ENCODE measurements at places on chromosomes 4 and X. TPM values are rescaled to one million over a fixed set of nuclear protein-coding genes. Genes with fewer than 3 reads are reported as not detected.

DNA sequence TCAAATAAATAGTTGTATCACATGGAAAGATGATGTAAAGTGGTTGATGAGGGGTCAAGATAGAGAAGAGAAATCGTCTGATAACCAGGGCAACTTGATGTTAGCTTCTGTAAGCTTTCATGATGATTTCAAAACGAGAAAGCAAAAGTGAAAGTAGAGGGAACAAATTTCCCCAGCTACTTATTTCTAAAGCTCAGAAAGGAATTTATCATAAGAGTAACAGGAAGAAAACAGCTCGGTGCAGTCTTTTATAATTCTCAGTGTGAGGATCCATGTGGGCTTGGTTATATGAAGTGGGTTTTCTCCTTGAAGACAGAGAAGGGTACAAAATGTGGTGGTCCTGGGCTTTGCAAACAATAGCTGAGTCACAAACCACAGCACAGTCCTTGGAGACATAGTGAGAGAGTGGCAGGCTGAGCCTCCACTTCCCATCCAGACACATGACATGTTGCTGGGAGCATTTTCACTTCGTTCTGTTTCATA lies 32.1 kb upstream of the GLRA2 start:
- DNase-seq, result no peak

GRCh38 chrX:86137071-86137470 lies 11.2 kb upstream of the DACH2 start:
- no peak for DNase-seq

The EIF2S3 gene
- total RNA-seq, result 66.8 TPM

- peak; percentile 68 for DNase-seq
These were observed 2.5 kb upstream of the BRWD3 start for GRCh38 chrX:80812176-80812575.

DNA sequence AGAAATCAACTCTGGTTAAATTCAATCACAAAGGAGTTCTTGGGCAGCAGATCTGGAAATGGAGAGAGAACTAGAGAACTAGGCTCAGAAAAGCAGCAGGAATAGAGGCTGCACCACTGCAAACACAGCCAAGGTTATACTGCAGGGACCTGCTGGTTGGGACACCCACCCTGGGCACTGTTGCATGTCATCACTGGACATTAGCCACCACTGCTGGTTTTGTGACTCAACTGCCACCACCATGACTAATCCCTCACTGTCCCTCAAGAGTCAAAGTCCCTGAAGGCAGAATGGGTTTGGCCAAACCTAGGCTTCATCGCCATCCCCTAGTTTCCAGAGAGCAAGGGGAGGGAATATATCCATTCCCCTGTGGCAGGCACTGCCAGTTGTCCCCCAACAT lies 38.1 kb upstream of the IRAK1 start:
- no peak for DNase-seq

- DNase-seq, result no peak
These were observed 129.6 kb upstream of the QRFPR start for GRCh38 chr4:121510341-121510874.

DNA sequence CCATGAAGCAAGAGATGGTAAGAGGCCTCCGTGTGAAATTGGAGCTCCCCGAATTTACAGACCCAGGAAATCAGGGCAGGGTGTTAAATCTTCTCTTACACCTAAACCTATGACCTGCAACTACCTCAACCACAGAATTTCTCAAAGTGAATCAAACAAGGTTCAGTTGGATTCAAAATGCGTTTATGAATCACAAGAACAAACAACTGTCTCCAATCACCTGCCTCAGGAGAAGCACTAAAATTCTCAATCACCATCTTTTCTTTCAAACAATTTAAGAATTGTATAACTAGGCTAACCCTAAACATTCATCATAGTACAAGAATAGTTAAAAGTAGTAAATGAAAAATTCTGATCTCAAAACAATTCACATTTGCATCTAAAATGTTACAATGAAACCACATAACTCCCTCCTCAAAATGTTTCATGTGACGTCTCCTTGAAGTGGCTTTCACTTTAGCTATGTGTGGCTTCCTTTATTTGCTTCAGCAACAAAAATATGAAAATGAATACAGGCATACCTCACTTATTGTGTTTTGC lies 19.2 kb downstream of the PPP3CA start:
- DNase-seq, result no peak

GRCh38 chr4:149914119-149915115 lies 98.8 kb upstream of the IQCM start:
- DNase-seq, result no peak

The ETDA gene
- total RNA-seq, result not detected

The MAGEC2 gene
- total RNA-seq, result not detected

- no peak for DNase-seq
These were observed 409.3 kb upstream of the NWD2 start for GRCh38 chr4:36835246-36835645.

DNA sequence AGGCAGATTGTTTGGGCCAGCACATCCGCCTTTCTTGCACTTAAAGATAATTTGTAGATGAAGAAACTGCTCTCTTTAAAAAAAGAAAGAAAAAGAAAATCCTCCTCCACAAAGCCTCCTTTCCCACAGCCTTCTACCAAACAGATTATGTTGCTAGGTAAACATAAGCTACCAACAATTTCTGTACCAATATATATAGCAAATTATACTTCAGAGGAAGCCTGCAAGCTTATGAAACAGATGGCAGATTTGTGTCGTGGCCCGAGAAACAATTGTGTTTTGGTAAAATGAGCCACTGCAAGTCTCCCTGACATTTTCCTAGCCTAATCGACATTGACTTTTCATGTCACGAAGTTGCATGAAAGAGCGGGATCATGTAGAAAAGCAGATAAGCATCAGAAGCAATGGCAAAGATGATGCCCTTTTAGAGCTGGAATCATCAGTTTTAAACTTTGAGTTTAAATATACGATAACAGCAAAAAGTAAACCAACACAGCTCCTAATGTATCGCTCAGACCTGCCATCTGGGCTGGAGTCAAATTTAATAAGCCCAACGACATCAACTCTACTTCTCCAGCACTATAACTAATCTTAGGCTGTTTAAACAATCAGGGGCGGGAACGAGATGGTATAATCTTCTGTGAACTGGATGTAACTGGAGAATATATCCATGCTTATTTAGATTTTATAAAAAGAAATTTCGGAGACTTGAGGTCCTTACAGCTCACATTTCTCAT lies 94.9 kb upstream of the PLAC1 start:
- DNase-seq, result no peak

GRCh38 chrX:139211568-139212182 lies 318.9 kb upstream of the F9 start:
- DNase-seq, result no peak

DNA sequence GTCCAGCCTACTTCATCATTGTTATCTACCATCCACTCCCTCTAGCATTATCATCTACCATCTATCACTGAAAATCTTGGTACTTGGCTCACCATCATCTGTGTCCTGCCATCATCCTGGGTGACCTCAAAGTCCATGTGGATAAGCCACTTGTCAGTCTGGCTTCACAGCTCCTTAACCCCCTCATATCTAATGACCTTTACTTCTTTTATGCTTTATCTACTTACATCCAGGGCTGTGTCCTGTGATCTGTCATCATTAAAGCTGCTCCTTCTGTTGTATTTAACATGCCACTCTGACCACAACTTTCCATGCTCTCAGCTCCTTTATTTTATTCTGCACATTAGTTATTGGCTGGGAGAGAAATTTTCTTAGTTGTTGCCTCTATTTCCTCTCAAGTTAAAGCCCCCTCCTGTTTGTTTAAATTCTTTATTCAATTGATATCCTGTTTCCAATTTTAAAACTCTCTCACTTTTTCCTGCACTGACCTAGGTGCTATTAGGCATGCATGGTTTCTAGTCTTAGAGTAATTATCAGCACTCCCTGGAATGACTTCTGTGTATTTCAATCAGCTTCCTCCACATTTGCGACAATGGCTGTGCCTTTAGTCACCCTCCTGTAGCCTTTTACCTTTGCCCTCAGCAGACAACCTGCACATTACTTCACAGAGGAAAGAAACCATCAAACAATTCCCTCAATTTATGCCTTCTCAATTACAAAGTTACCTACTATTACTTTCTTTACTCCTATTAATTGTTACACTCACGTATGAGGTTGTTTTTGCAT lies 8.1 kb upstream of the FABP2 start:
- DNase-seq, result no peak

GRCh38 chr4:3792813-3793212 lies 26.6 kb downstream of the ADRA2C start:
- no peak for DNase-seq

DNA sequence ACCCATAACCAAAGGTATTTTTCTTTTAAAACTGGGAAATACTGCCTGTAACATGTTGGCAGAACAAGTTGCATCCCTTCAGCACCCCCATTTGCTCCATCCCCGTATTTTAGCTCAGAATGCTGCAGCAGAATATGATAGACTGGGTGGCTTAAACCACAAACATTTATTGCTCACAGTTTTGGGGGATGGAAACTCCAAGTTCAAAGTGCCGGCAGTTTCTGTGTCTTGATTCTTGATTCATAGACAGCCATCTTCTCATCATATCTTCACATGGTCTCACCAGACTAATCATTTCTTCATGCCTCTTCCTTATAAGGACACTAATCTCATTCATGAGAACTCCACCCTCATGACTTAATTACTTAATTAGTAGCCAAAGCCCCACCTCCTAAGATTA lies 10.5 kb upstream of the INPP4B start:
- no peak for DNase-seq

The TTC29 gene
- not detected for total RNA-seq

The F9 gene
- total RNA-seq, result not detected

The ARHGAP36 gene
- not detected for total RNA-seq

The HTR2C gene
- total RNA-seq, result not detected

The TAF7L gene
- total RNA-seq, result not detected

The DDX53 gene
- not detected for total RNA-seq

The RAB9B gene
- total RNA-seq, result 33.9 TPM

GRCh38 chr4:83361416-83362103 lies 26.9 kb upstream of the HPSE start:
- DNase-seq, result no peak

DNA sequence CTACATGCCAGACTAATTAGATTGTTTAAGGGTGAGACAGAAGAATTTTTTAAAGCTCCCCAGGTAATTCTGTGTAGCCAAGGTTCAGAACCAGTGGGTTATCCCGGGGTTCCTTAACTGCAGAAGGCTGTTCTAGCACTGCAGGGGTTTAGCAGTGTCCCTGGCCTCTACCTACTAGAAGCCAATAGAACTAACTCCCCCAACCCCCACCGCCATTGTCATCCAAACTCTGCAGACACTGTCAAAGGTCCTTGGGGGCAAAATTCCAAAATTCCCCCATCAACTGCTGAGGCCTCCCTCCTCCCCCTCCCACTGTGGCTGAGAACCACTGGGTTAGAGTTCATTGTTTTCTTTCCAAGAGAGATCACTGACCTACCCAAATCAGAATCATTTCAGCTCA lies 66.4 kb downstream of the MOSPD2 start:
- no peak for DNase-seq

The TMEM271 gene
- total RNA-seq, result not detected

The TLR7 gene
- 0.68 TPM for total RNA-seq

GRCh38 chr4:56698329-56698728 lies 17.2 kb upstream of the HOPX start:
- DNase-seq, result no peak

DNA sequence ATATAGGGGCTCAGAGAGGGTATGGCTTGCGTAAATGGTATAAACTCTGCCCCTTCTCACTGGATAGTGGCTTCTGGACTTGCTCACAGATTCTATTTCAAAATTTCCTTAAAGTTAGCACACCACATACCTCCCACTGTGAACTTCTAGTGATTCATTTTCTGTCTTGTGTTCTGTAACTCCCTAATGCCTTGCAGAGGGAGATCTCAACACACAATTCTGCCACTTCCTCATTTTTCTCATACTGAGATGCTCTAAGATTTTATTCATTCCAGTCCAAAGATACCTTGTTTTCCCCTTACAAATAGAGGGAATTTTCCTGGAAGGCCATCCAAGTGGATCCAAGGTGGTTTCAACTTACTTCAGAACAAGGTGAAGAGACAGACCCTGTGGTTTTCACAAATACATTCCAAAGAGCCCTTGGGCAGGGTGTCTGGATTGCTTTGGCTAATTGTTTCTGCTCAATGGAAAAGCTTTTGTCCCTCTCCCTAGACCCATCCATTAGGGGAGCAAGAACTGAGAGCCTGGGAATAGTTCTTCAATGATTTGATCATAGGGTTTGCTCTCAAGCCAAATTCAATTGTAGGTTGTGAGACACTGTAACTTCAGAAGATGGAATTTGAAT lies 52.1 kb upstream of the CAPN6 start:
- no peak for DNase-seq

DNA sequence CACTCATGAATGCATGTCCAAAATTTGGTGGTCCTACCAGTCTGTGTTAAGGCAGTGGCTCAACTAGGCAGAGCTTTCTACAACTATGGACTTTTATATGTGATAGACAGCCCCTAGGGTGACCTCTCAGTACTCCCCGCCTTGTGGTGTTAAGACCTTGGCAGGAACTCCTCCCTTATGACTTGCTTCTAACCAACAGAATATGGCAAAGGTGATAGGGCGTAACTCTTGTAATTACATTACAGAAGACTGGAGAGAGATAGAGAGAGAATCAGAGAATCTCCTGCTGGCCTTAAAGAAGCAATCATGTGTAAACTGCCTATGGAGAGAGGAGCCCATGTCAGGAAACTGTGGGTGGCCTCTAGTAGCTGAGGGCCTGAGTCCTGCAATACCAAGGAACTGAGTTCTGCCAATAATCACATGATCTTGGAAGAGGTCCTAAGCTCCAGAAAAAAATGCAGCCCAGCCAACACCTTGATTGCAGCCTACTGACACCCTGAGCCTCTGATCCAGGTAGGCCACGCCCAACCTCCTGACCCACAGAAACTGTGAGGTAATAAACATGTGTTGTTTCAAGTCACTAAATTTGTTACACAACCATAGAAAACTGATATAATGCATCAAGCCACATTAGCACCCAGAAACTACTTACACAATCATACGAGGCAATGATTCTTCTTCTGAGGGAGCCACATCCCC lies 68.9 kb downstream of the INPP4B start:
- no peak for DNase-seq

The GPRASP2 gene
- total RNA-seq, result 10.3 TPM

- no peak for DNase-seq
These were observed 21.3 kb upstream of the WDR44 start for GRCh38 chrX:118324588-118324987.

DNA sequence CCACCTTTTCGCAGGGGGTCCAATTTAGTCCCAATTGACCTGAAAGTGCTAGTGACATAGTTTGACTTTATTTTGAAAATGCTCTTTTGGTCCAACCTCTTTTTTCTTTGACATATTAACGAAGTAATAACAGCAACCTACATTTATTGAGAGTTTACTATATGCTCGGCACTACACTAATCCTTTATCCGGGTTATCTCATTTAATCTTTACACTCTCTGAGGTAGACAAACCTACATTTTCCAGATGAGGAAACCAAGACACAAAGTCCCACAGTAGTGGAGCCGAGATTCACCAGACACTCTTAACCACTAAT lies 307 bp upstream of the ATRX start:
- no peak for DNase-seq
